H9 (cell line): ENCODE measurements at places on chromosomes 13 and 19. TPM values are rescaled to one million over a fixed set of nuclear protein-coding genes. Genes with fewer than 3 reads are reported as not detected.

GRCh38 chr19:3162418-3163229 is 15.9 kb upstream of the S1PR4 start:
- DNase-seq: no peak

The SLITRK6 gene
- total RNA-seq: not detected in 2 replicates

DNA sequence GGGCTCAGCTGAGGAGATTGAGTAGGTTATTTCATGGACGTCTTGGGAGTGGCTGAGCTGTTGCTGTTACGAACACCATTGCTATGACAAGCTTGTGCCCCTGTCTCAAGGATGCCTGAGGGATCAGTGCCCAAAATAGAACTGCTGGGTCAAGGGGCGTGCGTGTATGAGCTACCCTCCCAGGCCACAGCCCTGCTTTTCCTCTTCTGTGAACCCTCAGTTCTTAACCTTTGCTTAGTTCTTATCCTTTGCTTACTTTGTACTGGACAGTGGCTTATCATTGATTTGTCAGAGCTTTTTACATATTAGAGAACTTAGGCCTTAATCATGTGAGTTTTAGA is 9.0 kb downstream of the ARHGAP45 start:
- DNase-seq: no peak

The MZT1 gene
- total RNA-seq: 21.3 and 25.2 TPM in 2 replicates

The CD209 gene
- not detected in 2 replicates for total RNA-seq

DNA sequence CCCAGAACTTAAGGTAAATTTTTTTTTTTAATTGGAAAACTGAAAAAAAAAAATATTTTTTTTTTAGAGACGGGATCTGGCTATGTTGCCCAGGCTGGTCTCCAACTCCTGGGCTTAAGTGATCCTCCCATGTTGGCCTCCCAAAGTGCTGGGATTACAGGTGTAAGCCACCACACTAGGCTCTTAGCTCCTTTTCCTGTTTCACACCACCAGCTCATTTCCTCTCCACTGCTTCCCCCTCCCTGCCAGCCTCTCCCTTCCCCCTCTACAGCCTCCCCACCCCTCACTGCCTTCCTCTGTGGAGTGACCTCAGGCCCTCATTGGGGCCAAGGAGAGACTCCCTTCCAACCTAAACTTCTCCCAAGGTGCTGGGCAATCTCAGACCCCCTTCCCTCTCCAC is 4.2 kb upstream of the GIPR start:
- no peak for DNase-seq

The CYP4F11 gene
- total RNA-seq: not detected in 2 replicates

- DNase-seq: no peak
Observed at GRCh38 chr19:18086590-18087138, at the start of gene IL12RB1. Gene IL12RB1 (minus strand): TSS chr19:18086934. CDS start chr19:18086823, 111 bp downstream.

The ZNF610 gene
- 5.9 and 6.4 TPM in 2 replicates for total RNA-seq

DNA sequence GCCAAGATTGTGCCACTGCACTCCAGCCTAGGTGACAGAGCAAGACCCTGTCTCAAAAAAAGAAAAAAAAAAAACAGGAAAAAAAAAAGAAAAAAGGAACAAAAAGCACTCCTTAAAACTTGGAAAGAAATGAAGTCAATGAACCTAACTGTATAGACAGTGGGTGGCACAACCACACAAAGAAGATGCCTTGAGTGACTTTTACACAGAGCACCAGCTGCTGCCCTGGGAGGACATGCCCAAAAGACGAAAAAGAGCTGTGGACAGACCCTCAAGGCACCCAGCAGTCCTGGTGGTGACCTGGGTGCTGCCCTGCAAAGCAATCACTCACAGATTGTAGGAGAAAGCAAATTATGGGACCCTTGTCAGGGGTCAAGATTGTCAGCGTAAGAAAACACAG is 5.9 kb upstream of the LAMP1 start:
- DNase-seq: no peak

The ADGRE2 gene
- total RNA-seq: 1.2 and 1.4 TPM in 2 replicates

The ATP4A gene
- total RNA-seq: 0.24 and 0.88 TPM in 2 replicates

The STOML3 gene
- not detected in 2 replicates for total RNA-seq

- no peak for DNase-seq
Observed at GRCh38 chr19:47503130-47503825, 11.6 kb downstream of the NAPA start.

GRCh38 chr13:100349594-100349993 is 239.0 kb downstream of the GGACT start:
- no peak for DNase-seq

GRCh38 chr13:64993514-64994164 is 2236.5 kb downstream of the PCDH9 start:
- DNase-seq: no peak

GRCh38 chr13:43983373-43983772 is 103.7 kb downstream of the LACC1 start:
- no peak for DNase-seq

DNA sequence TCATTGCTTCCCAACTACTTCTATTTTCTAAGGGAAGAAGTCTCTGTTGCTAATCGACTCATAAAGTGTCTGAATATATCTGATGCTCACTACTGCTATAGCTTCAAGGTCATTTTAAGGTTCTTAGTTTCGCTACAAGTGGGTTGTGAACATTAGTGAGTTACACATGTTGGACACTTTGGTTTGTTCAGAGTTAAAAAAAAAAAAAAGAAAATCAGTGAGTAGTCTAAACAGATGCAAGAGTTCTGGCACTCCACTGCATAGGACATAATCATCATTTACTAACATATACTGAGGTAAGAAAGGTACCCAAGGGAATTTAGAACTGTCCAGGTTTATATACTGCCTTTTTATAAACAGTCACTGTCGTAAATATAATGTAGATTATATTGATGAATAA is 108.8 kb downstream of the KLF12 start:
- DNase-seq: no peak

The CYP4F22 gene
- not detected in 2 replicates for total RNA-seq

DNA sequence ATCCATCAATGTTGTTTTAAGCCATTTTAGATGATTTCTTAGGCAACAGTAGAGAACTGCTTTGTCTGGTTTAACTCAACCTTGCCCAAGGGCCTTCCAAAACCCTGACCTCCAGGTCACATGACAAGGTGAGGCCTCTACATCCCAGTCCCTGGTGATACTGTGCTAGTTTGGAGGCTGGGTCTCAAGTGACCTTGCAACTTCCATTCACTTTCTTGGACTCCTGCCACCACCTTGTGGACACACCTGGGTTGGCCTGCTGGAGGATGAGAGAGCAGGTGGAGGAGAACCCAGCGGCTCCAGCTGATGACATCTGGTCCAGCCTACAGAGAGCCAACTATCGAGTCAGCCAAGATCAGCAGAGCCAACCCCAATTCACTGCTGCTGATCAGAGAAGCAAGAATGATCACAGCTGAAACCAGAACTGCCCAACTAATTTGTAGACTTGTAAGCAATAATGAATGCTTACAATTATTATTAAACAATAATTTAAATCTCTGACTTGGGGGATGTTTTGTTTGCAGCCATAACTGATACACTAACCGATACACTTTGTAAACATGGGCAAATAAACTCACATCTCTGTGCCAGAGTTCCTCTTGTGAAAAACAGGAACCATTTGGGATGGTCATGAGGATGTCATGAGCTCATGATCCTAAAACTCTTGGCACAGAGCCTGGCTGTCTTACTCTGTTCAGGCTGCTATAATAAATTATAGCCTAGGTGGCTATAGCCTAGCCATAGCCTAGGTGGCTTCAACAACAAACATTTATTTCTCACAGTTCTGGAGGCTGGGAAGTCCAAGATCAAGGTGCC is 11.5 kb downstream of the FAM187B start:
- DNase-seq: peak; percentile 56

The CEACAM8 gene
- total RNA-seq: not detected in 2 replicates

DNA sequence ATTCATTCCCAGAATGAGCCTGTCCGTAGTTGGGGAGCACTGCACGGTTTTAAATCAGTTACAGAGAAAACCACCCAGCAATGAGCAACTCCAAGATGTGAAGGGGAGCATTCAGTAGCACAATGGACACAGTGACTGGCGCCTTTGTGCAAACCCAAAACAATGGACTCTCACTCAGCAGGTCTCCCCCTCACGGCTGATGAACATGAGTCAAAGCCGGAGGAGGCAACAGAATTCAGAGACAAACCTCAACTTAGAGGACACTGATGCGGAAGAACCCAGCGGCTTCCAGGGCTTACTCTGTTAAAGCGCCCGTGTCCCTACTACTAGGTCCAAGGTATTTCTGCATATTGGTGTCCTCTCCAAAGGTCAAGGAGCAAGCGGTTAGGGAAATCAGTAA is 17.7 kb downstream of the PLEKHF1 start:
- no peak for DNase-seq

- no peak for DNase-seq
Observed at GRCh38 chr19:17035842-17036424, 9.3 kb upstream of the CPAMD8 start.

The ZNF665 gene
- total RNA-seq: 3.7 and 3.8 TPM in 2 replicates
